ENCODE measurements at places on chromosomes 3 and 15.

GRCh38 chr15:38961931-38962330 is 397.3 kb upstream of the RASGRP1 start:
- DNase-seq: no peak
- no peak overlapping the region for H3K27ac ChIP-seq
- H3K4me3 ChIP-seq: no peak overlapping the region
- no peaks in the 10 kb centered on the region for H3K27me3 ChIP-seq
- no peaks in the 10 kb centered on the region for H3K4me1 ChIP-seq

- H3K4me1 ChIP-seq: peaks cover 4% of the 10 kb centered on the region
- no peak overlapping the region for H3K27ac ChIP-seq
- H3K4me3 ChIP-seq: no peak overlapping the region
- H3K27me3 ChIP-seq: no peaks in the 10 kb centered on the region
- H3K36me3 ChIP-seq: no peaks in the 10 kb centered on the region
Observed at GRCh38 chr15:64903326-64903950, 8.3 kb upstream of the ANKDD1A start.

DNA sequence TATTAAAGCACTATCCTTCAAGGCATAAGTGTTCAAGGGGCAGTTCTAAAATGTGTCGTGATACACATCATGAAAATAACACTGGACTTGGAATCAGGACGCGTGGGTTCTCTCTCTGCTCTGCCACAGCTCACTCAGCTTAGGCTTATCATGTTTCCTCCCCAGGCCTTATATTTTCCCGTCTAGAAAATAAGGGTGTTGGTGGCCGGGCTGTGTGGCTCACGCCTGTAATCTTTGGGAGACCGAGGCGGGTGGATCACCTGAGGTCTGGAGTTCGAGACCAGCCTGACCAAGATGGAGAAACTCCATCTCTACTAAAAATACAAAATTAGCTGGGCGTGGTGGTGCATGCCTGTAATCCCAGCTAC is 223.0 kb downstream of the OPA1 start:
- peaks cover 10% of the 10 kb centered on the region for H3K4me1 ChIP-seq
- H3K27me3 ChIP-seq: no peaks in the 10 kb centered on the region
- H3K4me3 ChIP-seq: no peak overlapping the region
- no peak overlapping the region for H3K27ac ChIP-seq

DNA sequence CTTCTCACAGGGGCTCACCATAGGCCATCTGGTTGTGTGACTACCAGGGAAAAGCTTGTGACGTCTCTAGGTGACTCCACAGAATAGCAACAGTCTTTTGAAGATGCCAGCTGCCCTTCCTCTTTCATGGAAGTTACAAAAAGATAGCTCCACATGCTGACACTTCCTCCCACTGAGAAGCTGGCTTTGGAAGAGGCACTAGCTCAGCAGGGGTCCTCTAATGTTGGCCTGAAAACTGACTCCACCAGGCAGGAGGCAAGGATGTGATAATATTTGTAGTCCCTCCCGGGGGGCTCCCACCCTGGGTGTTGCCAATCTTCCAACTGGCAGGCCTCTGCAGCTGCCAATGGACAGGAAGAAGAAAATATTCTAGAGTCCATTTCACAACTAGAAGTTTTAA is 343.5 kb downstream of the NEK10 start:
- H3K27ac ChIP-seq: no peak overlapping the region
- no peaks in the 10 kb centered on the region for H3K27me3 ChIP-seq
- no peak overlapping the region for H3K4me3 ChIP-seq
- H3K36me3 ChIP-seq: no peaks in the 10 kb centered on the region
- DNase-seq: no peak

DNA sequence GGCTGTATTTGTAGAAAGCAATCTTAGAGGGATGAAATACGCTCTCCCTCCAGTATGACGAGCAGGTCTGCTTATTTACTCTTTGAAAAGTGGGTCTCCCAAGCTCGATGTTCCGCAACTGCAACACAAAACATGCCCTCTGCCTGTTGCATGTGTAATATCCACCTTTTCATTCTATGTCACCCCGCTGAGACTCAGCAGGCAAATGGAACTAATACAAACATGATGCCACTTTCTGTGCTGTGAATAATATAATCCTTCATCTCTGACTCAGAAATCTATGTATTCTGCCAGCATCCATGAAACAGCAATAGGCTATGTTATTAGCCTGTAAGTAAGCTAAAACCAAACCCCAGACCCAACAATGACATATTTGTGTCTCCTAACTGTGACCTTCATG is 200.8 kb upstream of the TMCO5A start:
- no peak overlapping the region for H3K27ac ChIP-seq
- DNase-seq: no peak
- H3K4me3 ChIP-seq: no peak overlapping the region
- no peaks in the 10 kb centered on the region for H3K27me3 ChIP-seq
- no peaks in the 10 kb centered on the region for H3K4me1 ChIP-seq

- DNase-seq: no peak
- peaks cover 3% of the 10 kb centered on the region for H3K4me1 ChIP-seq
- H3K27me3 ChIP-seq: no peaks in the 10 kb centered on the region
- H3K36me3 ChIP-seq: no peaks in the 10 kb centered on the region
Observed at GRCh38 chr3:112128843-112129727, 4.0 kb downstream of the GCSAM start.

DNA sequence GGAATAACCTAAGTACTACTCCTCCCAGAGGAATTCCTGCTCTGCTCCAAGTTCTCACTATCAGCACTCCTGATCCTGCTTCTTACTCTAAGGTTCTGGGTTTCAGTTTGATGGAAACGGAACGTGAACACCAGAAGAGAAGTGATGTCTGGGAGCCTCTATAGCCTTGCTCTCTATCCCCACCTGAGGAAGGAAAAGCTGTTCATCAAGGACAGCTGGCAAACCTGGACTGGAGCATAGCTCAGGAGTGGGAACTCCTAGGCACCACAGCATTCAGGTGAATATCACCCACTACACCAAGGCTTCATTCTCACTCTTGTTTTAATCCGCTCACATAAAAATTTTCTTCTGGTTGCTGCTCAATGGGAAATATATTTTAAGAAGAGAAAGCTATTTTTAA is 13.0 kb upstream of the CADPS start:
- no peak overlapping the region for H3K4me3 ChIP-seq
- H3K27me3 ChIP-seq: no peaks in the 10 kb centered on the region
- H3K4me1 ChIP-seq: no peaks in the 10 kb centered on the region
- no peaks in the 10 kb centered on the region for H3K36me3 ChIP-seq
- H3K27ac ChIP-seq: no peak overlapping the region

DNA sequence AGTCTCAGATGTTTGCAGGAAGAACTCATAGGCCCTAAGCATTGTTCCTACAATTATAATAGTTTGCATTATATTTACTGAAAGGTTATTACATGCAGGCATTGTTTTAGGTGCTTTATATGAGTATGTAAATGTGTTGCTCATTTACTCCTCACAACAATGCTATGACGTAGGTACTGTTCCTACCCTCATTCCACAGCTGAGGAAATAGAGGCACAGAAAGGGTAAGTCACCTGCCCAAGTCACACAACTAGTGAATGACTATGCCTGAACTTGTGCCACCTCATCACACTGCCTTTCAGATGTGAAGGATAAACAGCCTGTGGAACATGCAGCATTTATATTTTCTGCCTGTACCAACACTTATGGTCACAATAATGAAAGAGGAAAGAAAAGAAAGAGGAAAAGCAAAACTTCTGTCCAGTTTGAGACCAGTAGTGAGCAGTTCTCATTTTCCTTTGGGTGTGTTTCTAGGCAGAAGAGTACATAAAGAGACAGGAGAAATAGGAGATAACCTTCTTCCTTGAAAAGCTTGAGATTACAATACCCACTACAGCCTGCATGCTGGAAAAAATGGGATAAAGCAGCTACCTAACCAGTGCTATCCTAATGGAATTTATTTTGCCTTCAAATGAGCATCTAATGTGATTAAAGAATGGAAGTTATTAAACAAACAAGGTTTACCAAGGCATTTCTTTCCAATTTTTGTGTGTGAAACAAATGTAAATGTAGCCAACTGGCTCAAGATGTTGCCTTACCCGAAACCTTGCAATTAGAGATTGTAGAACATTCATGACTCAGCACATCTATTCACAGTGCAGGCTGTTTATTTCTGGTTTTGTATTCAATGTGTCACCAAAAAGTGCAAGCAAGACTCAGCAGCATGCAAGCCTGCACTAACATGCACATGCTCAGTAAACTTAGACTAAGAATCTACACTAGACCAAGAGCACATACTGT is 20.5 kb upstream of the ENTPD3 start:
- no peaks in the 10 kb centered on the region for H3K4me1 ChIP-seq
- H3K27ac ChIP-seq: no peak overlapping the region
- H3K4me3 ChIP-seq: no peak overlapping the region

DNA sequence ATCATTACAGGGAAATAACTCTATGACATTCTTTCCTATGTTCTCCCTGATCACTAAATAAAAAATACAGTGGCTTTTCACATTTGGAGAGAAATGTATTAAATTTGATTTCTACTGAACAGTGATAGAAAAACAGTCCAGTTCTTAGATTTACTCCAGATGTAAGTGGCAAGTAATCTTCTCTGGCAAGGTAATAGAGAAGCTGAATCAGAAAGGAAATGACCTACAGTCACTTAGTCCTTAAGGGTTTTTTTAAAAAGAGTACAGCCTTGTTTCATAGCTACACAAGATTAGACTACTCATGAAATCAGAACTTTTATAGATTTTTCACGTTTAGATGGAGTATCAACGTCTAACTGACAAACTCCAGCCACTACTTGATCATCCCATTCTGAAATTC is 236.9 kb downstream of the CADPS start:
- no peak overlapping the region for H3K4me3 ChIP-seq
- no peaks in the 10 kb centered on the region for H3K36me3 ChIP-seq
- no peak for DNase-seq
- H3K4me1 ChIP-seq: no peaks in the 10 kb centered on the region

DNA sequence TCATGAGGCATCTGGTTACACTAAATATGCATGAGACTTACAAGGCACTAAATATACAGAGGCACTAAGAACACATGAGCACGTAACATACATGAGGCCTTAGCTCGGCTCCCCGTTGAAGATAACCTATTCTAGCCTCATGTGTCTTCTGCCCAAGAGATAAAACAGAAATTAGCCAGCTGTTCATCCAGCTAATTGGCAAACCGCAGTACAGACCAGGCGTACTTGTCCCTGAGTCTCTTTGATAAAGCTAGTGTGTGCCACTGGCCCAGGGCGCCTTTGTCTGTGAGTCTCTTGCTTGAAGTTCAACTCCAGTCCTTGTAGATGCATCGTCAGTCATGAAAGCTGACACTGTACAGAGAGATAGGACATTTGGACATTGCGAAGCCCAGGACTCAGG is 121.9 kb upstream of the SPATA12 start:
- no peak overlapping the region for H3K27ac ChIP-seq
- peaks cover 3% of the 10 kb centered on the region for H3K4me1 ChIP-seq
- H3K4me3 ChIP-seq: no peak overlapping the region

GRCh38 chr15:85789496-85789875 is 5.2 kb downstream of the KLHL25 start:
- H3K36me3 ChIP-seq: peaks cover 11% of the 10 kb centered on the region
- H3K4me1 ChIP-seq: peaks cover 73% of the 10 kb centered on the region
- no peak overlapping the region for H3K27ac ChIP-seq
- no peaks in the 10 kb centered on the region for H3K27me3 ChIP-seq
- no peak for DNase-seq
- H3K4me3 ChIP-seq: no peak overlapping the region

GRCh38 chr3:4251412-4251811 is 51.8 kb upstream of the SETMAR start:
- DNase-seq: no peak
- no peaks in the 10 kb centered on the region for H3K4me1 ChIP-seq
- H3K27me3 ChIP-seq: no peaks in the 10 kb centered on the region
- no peaks in the 10 kb centered on the region for H3K36me3 ChIP-seq

GRCh38 chr3:71530903-71531530 is 52.5 kb downstream of the FOXP1 start:
- DNase-seq: no peak
- H3K27me3 ChIP-seq: no peaks in the 10 kb centered on the region
- H3K27ac ChIP-seq: no peak overlapping the region
- no peak overlapping the region for H3K4me3 ChIP-seq
- no peaks in the 10 kb centered on the region for H3K36me3 ChIP-seq

- DNase-seq: no peak
- H3K27ac ChIP-seq: no peak overlapping the region
- H3K4me1 ChIP-seq: no peaks in the 10 kb centered on the region
- H3K27me3 ChIP-seq: no peaks in the 10 kb centered on the region
- H3K4me3 ChIP-seq: no peak overlapping the region
Observed at GRCh38 chr3:48934333-48934991, 15.8 kb downstream of the ARIH2 start.

GRCh38 chr3:159532577-159532976 is 456.1 kb upstream of the IL12A start:
- no peaks in the 10 kb centered on the region for H3K36me3 ChIP-seq
- H3K4me1 ChIP-seq: no peaks in the 10 kb centered on the region
- no peak overlapping the region for H3K4me3 ChIP-seq
- H3K27me3 ChIP-seq: no peaks in the 10 kb centered on the region
- no peak for DNase-seq

GRCh38 chr3:14605744-14606143 is 45.8 kb upstream of the CCDC174 start:
- H3K27me3 ChIP-seq: peaks cover 12% of the 10 kb centered on the region
- no peak overlapping the region for H3K27ac ChIP-seq
- H3K4me1 ChIP-seq: peaks cover 12% of the 10 kb centered on the region
- H3K4me3 ChIP-seq: no peak overlapping the region

- DNase-seq: no peak
- no peak overlapping the region for H3K4me3 ChIP-seq
- H3K27ac ChIP-seq: peak overlapping the region; percentile 17
- H3K27me3 ChIP-seq: no peaks in the 10 kb centered on the region
- peaks cover 7% of the 10 kb centered on the region for H3K4me1 ChIP-seq
Observed at GRCh38 chr3:117035745-117036144, 326.2 kb downstream of the TUSC7 start.

DNA sequence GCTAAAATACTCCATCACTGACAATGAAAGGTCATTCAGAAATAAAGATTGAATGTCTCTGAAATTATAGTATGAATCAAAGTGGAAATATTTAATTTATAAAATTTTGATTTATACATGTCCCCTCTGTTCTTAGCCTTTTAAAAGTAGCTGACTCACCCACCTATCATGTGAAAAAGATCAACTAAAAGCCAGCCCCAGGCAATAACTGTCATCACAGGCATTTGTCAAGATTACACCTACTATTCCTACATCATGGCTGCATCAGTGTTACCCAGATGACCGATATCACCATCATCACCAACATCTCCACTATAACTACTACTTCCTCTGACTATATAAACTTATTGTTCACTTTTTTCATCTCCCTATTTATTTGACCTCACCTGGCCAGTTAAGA is 14.3 kb upstream of the PIK3R4 start:
- H3K36me3 ChIP-seq: no peaks in the 10 kb centered on the region
- H3K27me3 ChIP-seq: no peaks in the 10 kb centered on the region
- H3K4me3 ChIP-seq: no peak overlapping the region
- H3K4me1 ChIP-seq: no peaks in the 10 kb centered on the region
- DNase-seq: no peak
- H3K27ac ChIP-seq: no peak overlapping the region

GRCh38 chr3:137772214-137772955 is 8.3 kb downstream of the SOX14 start:
- H3K4me1 ChIP-seq: peaks cover 44% of the 10 kb centered on the region
- DNase-seq: no peak
- H3K36me3 ChIP-seq: no peaks in the 10 kb centered on the region
- peaks cover 94% of the 10 kb centered on the region for H3K27me3 ChIP-seq
- no peak overlapping the region for H3K27ac ChIP-seq

GRCh38 chr3:138303474-138303873 is 26.2 kb downstream of the NME9 start:
- no peaks in the 10 kb centered on the region for H3K27me3 ChIP-seq
- H3K36me3 ChIP-seq: peaks cover 26% of the 10 kb centered on the region
- H3K4me3 ChIP-seq: no peak overlapping the region
- no peaks in the 10 kb centered on the region for H3K4me1 ChIP-seq
- H3K27ac ChIP-seq: no peak overlapping the region

GRCh38 chr15:78302579-78303312 is 3.3 kb upstream of the SKIC8 start:
- no peak for DNase-seq
- H3K27ac ChIP-seq: peak overlapping the region; percentile 38
- H3K36me3 ChIP-seq: no peaks in the 10 kb centered on the region
- peaks cover 16% of the 10 kb centered on the region for H3K4me1 ChIP-seq
- no peak overlapping the region for H3K4me3 ChIP-seq

Data from spinal cord (tissue), 10 donors.